ENCODE measurements at places on chromosomes 7 and 10.

DNA sequence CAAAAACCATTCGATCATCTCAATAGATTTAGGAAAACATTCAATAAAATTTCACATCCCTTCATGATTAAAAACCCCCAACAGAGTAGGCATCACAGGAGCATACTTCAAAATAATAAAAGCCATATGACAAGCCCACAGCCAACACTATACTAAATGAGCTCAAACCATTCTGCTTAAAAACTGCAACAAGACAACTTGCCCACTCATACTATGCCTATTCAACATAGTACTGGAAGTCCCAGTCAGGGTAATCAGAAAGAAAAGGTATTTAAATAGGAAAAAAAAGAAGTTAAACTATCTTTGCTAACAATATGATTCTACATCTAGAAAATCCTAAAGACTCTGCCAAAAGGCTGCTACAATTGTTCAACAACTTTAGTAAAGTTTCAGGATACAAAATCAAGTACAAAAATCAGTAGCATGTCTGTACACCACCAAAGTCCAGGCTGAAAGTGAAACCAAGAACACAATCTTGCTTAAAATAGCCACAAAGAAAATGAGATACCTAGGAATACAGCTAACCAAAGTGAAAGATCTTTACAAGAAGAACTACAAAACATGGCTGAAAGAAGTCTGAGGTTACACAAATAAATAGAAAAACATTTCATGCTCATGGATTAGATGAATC is 882.6 kb downstream of the GRM8 start:
- DNase-seq = no peak

DNA sequence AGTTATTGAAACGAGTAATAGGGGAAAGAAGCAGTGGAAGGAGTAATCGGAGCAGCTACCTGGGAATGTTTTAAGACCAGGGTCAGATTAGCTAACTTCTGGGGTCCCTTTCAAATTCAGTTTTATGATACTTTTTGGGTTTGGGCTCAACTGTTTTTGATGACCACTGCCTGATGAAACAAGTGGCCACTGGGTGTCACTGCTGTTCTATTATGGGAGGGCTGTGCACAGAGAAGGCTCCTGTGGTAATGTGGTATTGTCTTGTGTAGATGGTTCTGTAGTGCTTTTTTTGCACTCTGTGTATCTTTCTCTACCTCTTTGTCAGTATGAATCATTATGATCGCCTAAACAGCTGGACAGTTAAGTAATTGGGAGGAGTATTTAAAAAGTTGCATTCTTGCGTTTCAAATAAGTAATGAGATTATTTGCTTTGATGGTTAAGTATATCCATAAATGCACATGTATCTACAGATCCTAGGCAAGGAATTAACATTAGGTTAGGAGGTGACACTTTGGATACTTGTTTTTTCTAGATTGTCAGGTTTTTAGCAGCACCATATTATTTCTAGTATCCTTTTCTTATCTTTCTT is 128.4 kb downstream of the ABCA13 start:
- DNase-seq = peak; percentile 65

DNA sequence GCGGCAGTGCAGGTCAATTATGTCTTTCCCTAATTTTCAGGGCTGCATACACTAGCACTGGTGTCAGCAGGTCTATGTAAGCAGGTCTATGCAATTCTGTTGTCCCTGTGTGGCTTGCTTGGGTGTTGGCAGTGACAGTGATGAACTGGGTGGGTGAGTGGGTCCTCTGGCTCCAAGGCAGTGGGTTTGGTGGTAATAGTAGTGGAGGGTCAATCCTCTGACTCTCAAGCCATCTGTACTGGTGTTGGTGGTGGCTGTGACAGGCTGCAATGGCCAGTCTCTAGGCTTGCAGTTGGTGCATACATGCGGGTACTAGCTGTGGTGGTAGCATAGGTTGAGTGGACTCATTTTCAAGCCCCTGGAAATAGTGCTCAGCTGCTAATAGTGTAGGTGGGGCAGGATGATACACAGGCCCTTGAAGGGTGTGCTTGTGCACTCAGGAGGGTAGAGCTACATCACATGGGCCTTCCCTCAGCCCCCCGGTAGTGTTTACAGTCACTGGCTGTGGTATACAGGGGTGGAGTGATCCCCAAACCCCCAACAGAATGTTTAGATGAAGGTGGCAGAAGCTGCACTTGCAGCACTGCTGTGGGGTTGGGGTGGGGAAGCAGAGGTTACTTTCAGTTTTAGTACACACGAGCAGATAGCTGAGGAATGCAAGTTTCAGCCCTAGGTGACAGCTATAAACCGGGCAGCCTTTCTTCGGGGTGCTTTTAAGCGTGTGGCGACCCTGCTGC is 331.3 kb downstream of the PCDH15 start:
- no peak for DNase-seq

DNA sequence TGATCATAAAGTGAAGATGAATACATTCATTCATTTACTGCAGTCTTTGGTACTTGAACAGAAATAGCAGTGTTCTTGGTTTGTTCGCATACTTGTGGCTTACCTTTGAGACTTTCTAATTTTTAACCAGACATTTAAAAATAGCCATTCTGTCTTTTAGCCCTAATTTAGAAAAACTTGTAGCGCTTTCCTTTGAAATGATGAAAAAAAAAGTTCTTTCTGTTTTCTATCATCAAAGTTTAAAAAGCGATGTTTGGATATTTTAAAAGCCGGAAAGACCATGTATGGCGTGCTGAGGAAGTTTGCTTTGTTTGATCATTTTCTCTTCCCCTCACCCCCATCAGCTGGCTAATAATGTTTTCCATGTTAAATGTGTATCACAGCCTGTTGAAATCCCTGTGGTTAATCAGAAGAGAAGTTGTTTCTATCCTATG is 116.3 kb downstream of the CUX1 start:
- DNase-seq = no peak

DNA sequence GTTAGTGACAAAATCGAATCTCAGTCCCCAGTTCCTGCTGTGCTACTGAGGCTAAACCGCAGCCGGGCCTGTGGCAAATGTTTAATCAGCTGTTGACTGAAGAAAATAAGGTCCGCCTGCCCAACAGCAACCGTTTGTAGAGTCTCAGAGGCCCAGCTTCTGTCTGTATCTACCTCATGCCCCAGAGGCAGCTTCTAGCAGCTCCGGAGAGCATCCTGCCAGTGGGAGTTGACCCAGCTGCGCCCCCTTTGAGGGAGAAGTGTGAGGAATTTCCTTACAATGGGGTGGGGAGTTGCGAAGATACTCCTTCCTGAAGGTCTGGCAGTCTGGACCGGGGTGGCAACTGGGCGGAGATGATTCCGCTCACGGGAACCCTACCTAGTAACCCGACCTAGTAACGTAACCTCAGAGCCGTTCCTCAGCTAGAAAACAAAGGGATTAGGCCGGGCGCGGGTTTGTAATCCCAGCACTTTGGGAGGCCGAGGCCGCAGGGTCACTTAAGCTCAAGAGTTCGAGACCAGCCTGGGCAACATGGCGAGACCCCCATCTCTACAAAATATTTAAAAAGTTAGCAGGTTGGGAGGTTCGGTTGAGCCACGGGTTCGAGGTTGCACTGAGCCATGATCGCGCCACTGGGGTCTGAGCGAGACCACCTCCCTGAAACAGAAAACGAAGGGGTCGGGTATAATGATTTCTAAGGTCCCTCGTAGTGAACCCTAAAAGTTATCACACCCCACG is 846 bp upstream of the ZNF775 start:
- DNase-seq = peak; percentile 82

DNA sequence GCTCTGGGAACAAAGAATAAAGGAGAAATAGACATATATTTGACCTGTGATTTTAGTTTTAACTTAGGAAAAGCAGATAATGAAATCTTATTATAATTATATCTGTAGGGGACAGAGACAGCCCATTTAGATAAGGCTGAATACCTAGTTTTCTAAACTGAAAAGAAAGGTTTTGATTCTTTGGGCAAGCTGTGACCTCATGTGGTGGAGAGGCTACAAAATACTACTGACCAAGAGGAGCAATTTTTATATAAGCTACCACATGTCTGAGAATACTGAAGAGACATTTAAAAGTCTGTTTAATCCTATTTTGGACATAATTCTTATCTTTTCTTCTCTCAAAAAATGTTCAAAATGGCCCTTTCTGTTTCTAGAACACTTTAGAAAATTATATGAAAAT is 271.0 kb downstream of the MTERF1 start:
- no peak for DNase-seq

GRCh38 chr10:100734295-100735086 is 10.9 kb upstream of the PAX2 start:
- no peak for DNase-seq

GRCh38 chr7:444606-445005 is 75.0 kb downstream of the PDGFA start:
- DNase-seq = no peak

DNA sequence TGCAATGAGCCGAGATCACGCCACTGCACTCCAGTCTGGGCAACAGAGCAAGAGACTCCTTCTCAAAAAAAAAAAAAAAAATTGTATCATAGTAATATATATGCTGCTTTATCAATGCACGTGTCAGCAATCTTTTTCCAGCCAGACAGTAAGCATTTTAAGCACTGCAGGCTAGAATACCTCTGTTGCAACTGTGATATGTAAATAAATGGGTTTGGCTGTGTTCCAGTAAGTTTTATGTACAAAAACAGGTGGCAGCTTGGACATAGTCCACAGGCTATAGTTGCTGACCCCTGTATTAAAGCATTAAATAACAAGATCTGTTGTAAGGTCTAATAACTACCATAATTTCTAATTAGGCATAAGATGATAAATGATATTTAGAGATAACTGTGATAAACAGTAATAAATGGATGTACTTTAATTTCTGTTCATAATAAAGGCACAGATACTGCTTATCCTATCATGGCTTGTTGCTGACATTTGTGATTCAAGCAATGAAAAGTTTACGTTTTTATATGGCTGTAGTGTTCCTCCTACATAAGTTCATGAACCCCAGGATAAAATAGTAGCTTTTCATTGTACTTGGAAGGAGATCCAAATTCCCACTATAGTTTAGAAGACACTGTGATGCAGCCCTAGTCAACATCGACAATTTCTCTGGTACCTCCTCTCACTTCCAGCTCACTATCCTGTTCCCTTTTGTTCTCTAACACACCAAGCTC is 161.4 kb downstream of the ELMO1 start:
- no peak for DNase-seq

DNA sequence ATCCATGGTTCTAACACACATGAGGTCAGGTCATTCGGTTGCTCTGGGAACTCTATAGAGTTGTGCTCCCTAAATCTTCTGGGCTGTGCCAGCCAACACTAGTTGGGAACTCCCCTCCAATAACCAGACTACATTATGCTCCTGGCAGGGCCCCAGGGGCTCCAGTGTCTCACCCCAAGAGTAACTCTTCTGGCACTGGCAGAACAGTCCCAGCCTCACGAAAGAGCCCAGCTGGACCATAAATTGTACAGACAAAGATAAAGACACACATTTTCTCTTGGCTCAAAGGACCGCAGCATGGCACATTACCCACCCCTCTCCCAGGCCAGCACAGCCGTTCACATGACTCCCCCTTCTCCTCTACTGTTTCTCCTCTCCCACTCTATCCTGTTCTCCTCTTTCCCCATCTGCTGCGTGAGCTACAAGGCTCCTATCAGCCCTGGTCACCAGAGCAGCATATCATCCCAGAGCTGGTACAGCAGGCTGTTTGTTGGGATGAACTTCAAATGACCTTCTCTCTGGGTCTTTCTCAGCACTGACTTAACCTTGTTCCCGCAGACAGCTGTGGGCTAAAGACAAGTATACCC is 230.6 kb downstream of the PLXNA4 start:
- DNase-seq = no peak

GRCh38 chr7:73995330-73995729 is 32.6 kb upstream of the ELN start:
- no peak for DNase-seq

- no peak for DNase-seq
These were observed 9.0 kb upstream of the TAS2R3 start for GRCh38 chr7:141754939-141755338.

DNA sequence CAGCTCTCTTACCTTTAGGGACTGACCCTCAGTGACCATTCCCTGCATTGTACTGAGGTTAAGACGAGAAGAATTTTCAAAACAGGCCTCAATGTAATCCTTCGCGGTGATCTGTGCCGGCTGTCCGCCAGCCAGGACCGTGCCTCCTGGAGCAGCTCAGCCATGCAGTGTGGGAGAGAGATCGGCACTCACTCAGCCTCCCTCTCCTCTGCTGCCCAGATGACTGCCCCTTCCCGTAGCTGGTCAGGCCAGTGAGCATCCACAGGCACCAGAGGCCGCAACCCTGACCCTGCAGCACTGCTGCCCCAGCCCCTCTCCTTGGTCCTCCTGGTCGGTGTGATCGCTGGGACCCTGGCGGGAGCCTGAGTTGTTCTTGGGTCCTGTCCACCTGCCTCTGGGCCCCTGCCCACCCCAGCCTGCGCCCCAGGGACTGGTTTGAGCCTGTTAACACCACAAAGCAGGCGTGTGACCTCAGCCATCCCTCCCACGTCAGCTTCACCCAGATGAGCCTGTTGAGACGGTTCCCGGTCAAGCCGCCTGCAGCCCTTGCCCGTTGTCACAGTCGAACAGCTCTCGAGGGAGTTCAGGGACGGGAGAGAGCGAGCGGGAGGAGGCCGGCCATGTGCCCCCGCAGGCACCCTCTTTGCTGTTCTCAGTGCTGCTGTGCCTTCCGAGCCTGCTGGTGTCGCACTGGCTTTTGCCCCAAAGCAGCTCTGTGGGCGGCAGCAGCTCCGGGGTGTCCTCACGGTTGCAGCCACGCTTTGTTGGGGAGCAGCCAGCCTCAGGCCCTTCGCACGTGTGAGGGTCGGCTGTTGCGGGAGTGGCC is 37.2 kb downstream of the NKX6-2 start:
- DNase-seq = no peak

GRCh38 chr7:128831178-128831993 is 1.2 kb downstream of the FLNC start:
- DNase-seq = peak; percentile 82

DNA sequence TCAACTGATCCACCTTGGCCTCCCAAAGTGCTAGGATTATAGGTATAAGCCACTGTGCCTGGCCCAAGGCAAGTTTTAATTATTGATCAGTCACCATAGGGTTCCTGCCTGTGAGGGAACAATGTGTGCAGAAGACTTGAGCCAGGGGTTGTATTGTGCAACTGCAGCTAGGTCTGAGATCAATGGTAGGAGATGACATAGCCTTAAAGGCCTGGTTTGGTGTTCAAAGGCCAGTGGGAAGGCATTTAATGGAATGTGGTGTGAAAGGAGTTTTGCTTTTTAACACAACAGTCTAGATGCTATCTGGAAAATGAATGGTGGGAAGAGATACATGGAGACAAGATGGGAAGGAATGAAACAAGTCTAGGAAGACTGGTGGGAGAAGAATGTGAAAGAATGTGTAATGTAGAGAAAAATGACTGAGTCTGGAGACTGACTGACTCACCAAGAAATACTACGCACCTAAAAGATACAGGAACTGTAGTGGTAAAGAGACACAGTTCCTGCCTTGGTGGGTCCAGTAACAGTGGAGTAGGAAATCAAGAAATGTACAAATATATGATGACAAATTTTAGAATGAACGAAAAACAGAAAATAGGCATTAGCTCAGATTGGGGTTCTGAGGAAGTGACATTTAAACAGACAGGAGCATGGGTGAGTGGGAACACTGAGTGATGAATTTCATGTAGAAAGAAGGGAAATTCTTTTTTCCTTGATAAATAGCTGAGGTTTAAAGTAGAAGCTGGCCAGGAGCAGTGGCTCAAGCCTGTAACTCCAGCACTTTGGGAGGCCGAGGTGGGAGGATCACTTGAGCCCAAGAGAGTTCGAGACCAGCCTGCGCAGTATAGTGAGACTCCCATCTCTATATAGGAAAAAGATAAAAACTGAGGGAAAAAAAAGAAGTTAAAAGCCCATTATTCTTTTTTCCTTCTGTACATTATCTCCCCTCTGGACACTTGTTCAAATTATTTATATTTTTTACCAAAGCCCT is 9.4 kb downstream of the HNRNPF start:
- DNase-seq = no peak
